ENCODE measurements at places on chromosomes 4 and X.

DNA sequence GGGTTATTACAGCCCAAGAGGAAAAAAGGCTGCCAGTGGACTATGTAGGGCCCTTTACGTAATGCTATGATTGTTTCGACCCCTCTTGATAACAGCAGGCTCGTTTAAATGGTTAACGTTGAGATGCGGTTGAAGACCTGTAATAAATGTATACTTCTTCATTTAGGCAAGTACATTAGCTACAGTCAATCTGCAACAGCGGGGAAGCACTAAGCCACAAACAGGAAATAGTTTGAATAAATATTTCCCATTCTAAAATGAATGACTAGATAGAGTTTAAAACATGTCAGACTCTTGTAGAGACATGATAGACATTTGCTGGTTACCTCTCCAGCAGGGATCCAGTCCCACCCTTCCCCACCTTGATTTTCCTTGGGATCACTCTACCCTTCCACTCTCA lies 38.1 kb upstream of the STIM2 start:
- no peak for DNase-seq

GRCh38 chr4:101222156-101222845 lies 125.0 kb downstream of the PPP3CA start:
- DNase-seq, result no peak

GRCh38 chr4:11774346-11774745 lies 345.7 kb upstream of the HS3ST1 start:
- DNase-seq, result no peak

DNA sequence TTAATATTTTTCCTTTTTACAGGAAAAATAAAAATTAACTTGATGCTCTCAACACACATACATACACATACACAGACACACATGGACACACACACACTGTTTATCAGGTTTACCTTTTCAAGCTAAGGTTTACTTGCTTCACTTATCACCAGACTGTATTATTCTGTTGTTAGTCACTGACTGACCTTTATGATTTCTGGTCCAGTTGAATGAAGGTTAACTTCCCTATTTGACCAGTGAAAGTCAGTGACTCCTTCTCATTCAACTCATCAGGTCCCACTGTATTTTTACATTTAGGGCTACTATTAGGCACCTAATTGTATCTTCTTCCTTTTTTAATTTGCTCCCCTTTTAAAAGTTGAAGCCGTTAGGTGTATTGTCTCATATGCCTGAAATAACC lies 16.0 kb downstream of the DIAPH2 start:
- DNase-seq, result no peak

- no peak for DNase-seq
These were observed 76.3 kb upstream of the IL15 start for GRCh38 chr4:141560056-141560455.

DNA sequence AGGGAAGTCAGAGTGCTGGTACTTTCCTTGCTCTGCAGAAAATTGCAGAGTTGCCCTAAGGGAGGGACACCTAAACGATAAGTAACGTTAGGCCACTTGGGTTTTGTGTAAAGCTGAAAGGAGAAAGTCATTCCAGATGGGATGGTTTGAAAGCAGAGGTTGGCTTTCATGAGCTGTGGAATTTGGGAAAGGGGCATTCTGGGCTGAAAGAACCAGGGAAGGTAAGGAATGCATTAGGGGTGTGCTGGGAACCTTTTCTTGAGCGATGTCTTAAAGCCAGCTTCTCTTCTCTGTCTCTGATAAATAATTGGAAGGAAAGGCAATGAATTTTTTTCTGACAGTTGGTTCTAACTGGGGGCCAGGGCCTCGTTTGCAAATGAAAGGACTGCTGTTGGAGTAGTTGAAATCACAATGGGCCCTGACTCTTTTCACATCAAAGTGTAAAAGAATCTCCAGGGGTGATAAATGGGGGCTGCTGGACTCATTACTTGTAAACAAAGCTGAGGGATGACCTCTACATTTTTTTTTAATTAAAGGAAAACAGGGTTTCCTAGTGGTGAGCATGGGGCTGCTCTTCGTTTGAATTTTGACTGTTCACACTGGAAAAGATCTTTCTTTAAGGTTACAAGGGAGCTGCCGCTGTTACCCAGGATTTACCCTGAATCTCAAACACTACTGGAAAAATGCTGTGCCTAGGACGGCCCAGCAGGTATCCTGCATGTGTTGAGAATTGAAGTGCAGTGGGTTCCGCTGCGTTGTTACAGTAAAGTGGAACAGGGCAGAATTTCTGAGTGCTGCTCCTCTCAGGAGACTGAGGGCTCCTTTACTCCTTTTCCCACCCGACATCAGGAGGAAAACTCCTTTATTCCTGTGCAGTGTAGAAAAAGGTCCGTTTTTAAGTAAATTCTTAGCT lies 25.0 kb downstream of the AFF1 start:
- no peak for DNase-seq

DNA sequence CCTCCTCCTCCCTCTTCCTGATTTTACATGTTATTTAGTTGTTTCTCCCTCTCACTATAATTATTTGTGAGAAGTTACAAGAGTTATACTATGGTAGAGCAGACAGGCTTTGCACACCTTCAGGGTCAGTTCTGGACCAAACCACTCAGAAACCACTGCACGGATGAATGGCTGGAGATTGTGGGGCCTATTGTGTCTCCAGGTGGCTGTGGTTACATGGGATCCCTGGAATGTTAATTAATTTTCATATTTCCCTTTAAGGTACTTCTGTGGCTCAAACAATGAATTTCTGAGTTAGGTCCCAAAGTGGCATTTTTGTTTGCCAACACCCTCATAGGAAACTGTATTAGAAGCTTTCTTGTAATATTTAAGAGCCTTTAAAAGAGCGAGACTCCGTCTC lies 151.9 kb downstream of the BMPR1B start:
- DNase-seq, result no peak

DNA sequence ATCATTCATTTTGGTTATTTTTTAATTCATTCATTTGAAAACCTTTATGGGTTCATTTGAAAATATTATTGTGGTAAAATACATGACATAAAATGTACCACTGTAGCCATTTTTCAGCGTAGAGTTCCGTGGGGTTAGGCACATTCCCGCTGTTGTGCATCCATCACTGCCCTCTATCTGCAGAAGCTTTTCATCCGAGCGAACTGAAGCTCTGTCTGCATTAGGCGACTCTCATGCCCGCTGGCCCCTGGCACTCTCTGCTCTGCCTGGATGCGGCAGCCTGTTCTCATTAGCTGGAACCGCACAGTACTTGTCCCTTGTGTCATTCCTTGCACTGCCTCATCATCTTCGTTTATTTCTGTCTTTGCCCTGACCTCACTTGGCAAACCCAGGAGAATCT lies 17.5 kb downstream of the CFAP99 start:
- DNase-seq, result no peak

GRCh38 chrX:112851806-112852205 lies 11.2 kb upstream of the AMOT start:
- DNase-seq, result no peak

- no peak for DNase-seq
These were observed 142.8 kb downstream of the SLIT2 start for GRCh38 chr4:20394512-20394911.

DNA sequence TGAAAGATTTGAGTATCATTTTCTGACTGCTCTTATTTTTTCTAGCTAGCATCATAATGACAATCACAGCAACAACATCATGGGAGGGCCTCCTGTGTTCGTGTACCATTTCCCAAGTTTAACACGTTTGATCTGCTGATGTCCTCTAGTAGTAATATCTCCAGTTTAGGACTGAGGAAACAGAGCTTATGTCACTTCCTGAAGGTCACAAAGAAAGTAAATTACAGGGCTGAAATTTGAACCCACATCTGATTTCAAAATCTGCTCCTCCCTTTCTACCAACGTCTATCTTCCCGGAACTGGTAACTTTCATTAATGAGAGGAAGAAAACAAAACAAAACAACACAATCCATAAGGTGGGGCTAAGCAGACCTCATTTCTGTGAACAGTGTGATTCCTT lies 302.7 kb downstream of the PACRGL start:
- no peak for DNase-seq
